GM12878 (cell line): ENCODE measurements at places on chromosomes 2 and 18. TPM values are rescaled to one million over a fixed set of nuclear protein-coding genes. Genes with fewer than 3 reads are reported as not detected.

DAW1 gene
- not detected in 2 replicates for total RNA-seq

MEIS1 gene
- 0.15 and 0.21 TPM in 2 replicates for total RNA-seq

ICA1L gene
- 2.8 and 5.1 TPM in 2 replicates for total RNA-seq

IL37 gene
- total RNA-seq = not detected in 2 replicates

LRRTM4 gene
- total RNA-seq = not detected in 2 replicates
